ENCODE measurements at places on chromosomes 1 and 21. TPM values are rescaled to one million over a fixed set of nuclear protein-coding genes. Genes with fewer than 3 reads are reported as not detected.

DNA sequence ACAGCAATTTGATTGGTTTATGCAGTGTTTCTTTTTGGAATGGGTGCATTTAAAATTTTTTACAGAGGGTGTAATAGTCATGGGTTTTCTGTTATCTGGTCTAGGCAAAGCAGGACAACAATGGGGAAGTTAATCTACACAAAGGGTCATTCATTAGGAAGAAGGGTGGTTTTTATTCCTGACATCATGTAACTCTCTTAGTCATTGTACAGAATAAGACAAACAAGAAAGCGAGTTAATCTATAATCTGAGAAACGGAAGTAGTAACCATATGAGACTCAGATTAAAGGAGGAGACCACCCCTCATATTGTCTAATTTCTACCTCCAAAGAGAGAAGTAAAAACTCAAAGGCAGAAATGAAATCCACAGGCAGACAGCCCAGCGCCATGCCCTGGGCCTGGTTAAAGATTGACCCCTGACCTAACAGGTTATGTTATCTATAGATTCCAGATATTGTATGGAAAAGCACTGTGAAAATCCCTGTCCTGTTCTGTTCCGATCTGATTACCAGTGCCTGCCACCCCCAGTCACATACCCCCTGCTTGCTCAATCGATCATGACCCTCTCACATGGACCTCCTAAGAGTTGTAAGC lies 10.5 kb upstream of the IFI6 start:
- DNase-seq: no peak

DNA sequence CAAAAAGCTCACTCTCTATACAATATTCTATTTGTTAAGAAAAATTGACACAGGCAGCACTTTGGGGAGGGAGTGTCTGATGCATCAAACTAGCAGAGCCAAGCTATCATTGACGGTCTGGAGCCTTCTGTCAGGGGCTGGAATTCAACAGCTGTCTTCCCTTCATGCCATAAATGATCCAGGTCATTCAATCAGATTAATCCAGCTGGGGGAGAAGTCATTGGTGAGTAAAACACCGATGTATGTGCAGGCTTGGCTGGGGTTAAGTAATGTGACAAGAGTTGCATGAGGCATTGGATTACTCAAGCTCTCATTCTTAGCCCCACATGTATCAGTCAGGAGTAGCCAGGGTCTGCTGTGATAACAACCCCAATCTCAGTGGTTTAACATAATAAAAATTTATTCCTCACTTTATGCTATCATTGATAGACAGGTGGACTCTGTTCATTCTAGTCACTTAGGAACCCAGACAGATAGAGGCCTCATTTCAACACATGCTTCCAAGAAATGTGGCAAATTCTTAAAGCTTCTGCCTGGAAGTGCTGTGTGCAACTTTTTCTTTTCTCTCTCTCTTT lies 118.1 kb upstream of the GADD45A start:
- DNase-seq: no peak

GRCh38 chr1:81542196-81542595 lies 258.5 kb upstream of the ADGRL2 start:
- no peak for DNase-seq

GRCh38 chr1:162530307-162530987 lies 31.1 kb upstream of the UAP1 start:
- DNase-seq: no peak

GRCh38 chr1:184693011-184693410 lies 61.6 kb downstream of the EDEM3 start:
- no peak for DNase-seq

- no peak for DNase-seq
Measured at GRCh38 chr1:83802460-83803152, 196.3 kb downstream of the TTLL7 start.

- no peak for DNase-seq
Measured at GRCh38 chr1:69919922-69920273, 285.5 kb downstream of the LRRC40 start.

DNA sequence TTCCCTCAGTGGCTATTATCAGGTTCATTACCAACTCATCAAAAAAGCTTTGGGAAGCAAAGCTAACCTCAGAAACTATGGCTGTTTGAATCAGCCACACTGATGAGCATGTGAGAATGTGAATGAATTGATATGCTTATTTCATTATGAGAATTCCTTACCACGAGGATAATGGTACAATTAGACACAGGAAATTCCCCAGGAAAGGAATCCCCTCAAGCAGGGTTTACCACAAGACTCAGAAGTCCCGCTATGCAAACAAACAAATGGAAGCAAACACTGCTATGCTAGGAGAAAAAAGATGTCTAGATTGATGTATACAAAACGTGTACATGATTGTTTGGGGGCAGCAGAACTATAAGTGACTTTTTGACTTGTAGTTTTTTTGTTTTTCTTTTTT lies 205.0 kb downstream of the HMCN1 start:
- no peak for DNase-seq

GRCh38 chr1:216830424-216831210 lies 107.4 kb upstream of the ESRRG start:
- DNase-seq: no peak

- DNase-seq: no peak
Measured at GRCh38 chr1:157517016-157517415, 35.3 kb downstream of the FCRL5 start.

RGS18 gene
- not detected for total RNA-seq

HSPG2 gene
- 656 TPM for total RNA-seq

GPX7 gene
- 26.7 TPM for total RNA-seq

KRTAP19-2 gene
- not detected for total RNA-seq

CHI3L1 gene
- not detected for total RNA-seq

GPR3 gene
- total RNA-seq: 1.1 TPM

USH2A gene
- total RNA-seq: 0.55 TPM

FAM110D gene
- 0.33 TPM for total RNA-seq

LRRC8B gene
- 22.2 TPM for total RNA-seq

FOXE3 gene
- total RNA-seq: not detected

Data from progenitor cell of endocrine pancreas (in vitro differentiated cells).